ENCODE measurements at places on chromosomes 6 and 20. TPM values are rescaled to one million over a fixed set of nuclear protein-coding genes. Genes with fewer than 3 reads are reported as not detected.

- no peak for DNase-seq
Measured at GRCh38 chr6:31272836-31273626, 1.1 kb upstream of the HLA-C start.

DNA sequence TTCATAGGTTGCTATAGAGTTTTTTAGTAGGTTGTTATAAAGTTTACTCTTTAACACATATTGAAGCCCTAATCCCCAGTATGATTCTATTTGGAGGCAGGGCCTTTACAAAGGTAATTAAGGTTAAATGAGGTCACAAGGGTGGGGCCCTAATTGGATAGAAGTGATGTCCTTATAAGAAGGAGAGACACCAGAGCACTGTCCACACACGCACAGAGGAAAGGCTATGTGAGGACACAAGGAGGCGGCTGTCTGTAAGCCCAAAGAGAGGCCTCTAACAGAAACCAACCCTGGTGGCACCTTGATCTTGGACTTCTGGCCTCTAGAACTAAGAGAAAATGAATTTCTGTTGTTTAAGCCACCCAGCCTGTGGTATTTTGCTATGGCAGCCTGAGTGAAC is 98.5 kb downstream of the GJA10 start:
- no peak for DNase-seq

DNA sequence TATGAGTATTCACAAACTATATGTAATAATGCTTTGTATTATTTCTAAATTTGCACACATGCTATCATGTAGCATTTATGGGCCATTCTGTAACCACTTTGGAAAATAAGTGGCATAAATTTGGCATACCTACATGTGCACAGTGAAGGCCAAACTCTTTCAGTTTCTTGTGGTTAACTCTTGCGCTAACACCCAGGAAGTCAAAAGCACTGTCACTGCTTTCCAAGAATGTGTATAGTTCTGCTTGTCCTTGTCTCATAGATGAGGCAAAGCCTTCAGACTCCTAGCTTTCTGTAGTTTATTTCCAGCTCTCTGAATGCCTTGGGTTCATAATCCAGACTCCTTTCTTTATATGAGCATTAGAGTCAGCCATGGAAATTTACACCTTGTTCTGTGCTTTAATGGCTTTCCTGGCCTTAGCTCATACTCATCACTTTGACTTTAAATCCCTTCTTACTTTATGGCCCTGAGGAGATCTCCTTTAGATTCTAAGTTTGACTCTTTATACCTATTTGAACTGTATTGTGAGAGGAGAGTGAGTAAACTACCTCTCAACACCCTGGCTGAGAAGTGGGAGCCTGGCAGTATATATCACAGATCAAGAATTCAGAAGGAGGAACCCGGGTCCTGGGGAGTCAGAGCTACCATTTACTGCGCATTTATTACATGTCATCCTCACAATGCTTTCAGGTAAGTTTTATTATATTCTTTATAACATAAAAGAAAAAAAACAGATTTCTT is 949 bp upstream of the SLC17A3 start:
- DNase-seq, result no peak

- DNase-seq, result no peak
Measured at GRCh38 chr6:157599191-157599590, 218.2 kb downstream of the ZDHHC14 start.

- DNase-seq, result no peak
Measured at GRCh38 chr6:99338188-99338587, 11.3 kb downstream of the FAXC start.

Gene ID4
- total RNA-seq, result 57.1 TPM

GRCh38 chr6:168528474-168529095 is 87.6 kb downstream of the SMOC2 start:
- DNase-seq, result no peak

Gene WFDC2
- total RNA-seq, result not detected

Gene TRIM10
- total RNA-seq, result not detected

GRCh38 chr6:107555449-107555848 is 65.5 kb downstream of the SOBP start:
- DNase-seq, result no peak

- DNase-seq, result no peak
Measured at GRCh38 chr20:1900321-1900801, 5.2 kb downstream of the SIRPA start.

Gene HMGCLL1
- 2.6 TPM for total RNA-seq

Gene HAO1
- not detected for total RNA-seq

Gene PTPRT
- 0.32 TPM for total RNA-seq

- no peak for DNase-seq
Measured at GRCh38 chr20:23419995-23420901, 1.0 kb downstream of the NAPB start.

Gene B4GALT5
- total RNA-seq, result 33.8 TPM

DNA sequence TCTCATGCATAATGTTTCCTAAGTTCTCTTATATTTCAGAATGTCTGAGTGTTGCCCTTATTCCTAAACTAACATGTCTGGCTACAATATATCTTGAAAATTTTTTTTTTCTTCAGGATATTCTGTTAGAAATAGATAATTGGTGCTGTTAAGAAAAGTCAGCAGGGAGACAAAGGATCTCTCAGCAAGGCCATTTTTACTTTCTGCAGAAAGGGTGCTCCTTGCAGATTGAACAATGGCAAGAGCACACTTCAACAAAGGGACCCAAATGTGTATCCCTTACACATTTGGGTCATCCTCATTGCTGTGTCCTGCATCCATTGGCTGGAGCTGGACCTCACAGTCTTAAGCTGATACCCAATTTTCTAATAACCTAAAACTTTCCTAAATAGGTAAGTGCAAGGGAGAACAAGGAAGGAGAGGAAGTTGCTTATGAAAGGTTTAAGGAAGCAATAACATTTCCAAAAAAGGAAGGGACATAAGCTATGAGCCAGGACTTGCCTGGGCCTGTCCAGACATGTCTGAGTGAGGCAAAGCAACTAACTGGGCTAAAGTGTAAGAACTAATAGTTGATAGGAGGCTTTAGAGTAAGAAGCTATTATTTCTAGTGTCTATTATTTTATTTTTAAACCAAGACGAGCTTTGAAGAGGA is 429.6 kb downstream of the BCKDHB start:
- DNase-seq, result no peak

DNA sequence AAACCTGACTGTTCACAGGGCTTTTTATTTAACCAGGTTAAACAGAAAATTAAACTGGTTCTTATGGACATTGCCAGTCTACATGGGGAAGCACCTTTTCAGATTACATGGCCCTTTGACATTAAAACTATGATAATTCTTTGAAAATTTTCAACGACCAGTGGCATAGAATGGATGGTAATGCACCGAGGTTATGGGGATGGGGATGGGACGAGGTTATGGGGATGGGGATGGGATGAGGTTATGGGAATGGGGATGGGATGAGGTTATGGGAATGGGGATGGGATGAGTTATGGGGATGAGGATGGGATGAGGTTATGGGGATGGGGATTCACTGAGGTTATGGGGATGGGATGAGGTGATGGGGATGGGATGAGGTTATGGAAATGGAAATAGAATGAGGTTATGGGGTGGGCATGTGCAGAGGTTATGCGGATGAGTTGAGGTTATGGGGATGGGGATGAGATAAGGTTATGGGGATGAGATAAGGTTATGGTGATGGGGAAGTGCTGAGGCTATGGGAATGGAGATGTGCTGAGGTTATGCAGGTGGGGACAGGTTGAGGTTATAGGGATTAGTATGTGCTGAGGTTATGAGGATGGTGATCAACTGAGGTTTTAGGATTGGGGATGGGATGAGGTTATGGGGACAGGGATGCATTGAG is 541.9 kb downstream of the CDH26 start:
- no peak for DNase-seq

Gene APCDD1L
- 0.73 TPM for total RNA-seq

GRCh38 chr20:45515147-45515913 is at the start of gene SPINT3:
SPINT3 (minus strand) TSS chr20:45515622; CDS start chr20:45515608, 14 bp downstream.
- no peak for DNase-seq

- DNase-seq, result no peak
Measured at GRCh38 chr20:4714818-4715217, 6.9 kb upstream of the PRND start.

Gene SLC24A3
- total RNA-seq, result 12.3 TPM

- DNase-seq, result no peak
Measured at GRCh38 chr6:27830212-27830599, 82.0 kb downstream of the OR2B2 start.

GRCh38 chr20:63309261-63310071 is 16.5 kb downstream of the COL20A1 start:
- no peak for DNase-seq

Gene PCK1
- 27.2 TPM for total RNA-seq
